ENCODE measurements at places on chromosomes 4 and X. TPM values are rescaled to one million over a fixed set of nuclear protein-coding genes. Genes with fewer than 3 reads are reported as not detected.

SERTM2 gene
- not detected for total RNA-seq

CHRNA9 gene
- 1.8 TPM for total RNA-seq

SLC49A3 gene
- not detected for total RNA-seq

SASH3 gene
- not detected for total RNA-seq

RASL11B gene
- 2.6 TPM for total RNA-seq

SUPT20HL2 gene
- not detected for total RNA-seq

CTAG2 gene
- not detected for total RNA-seq

SMAD1 gene
- 23.7 TPM for total RNA-seq

DNA sequence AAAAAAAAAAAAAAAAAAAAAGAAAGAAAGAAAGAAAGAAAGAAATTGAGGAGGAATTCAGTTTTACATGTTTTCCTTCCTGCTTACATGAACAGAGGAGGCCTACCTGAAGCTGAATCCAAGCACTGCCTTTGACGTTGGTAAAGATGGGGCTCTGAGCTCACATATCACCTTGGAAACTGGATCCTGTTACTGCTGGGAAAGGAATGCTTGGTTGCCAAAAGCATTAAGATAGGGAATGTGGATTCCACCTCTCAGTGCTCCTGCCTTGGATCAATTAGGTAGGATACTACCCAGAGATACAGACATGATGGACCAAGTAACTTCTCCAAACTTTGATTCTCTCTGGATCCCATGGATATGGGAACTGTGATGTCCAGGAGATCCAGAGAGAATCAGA, 50.6 kb downstream of the NHS start:
- no peak overlapping the region for H3K27ac ChIP-seq
- no peak for DNase-seq
- no peaks in the 10 kb centered on the region for H3K36me3 ChIP-seq

GRCh38 chrX:34491126-34491525, 166.0 kb downstream of the TMEM47 start:
- H3K27me3 ChIP-seq: peaks cover 4% of the 10 kb centered on the region
- no peak overlapping the region for H3K27ac ChIP-seq
- H3K4me1 ChIP-seq: no peaks in the 10 kb centered on the region
- no peak overlapping the region for H3K4me3 ChIP-seq
- no peak for DNase-seq

DNA sequence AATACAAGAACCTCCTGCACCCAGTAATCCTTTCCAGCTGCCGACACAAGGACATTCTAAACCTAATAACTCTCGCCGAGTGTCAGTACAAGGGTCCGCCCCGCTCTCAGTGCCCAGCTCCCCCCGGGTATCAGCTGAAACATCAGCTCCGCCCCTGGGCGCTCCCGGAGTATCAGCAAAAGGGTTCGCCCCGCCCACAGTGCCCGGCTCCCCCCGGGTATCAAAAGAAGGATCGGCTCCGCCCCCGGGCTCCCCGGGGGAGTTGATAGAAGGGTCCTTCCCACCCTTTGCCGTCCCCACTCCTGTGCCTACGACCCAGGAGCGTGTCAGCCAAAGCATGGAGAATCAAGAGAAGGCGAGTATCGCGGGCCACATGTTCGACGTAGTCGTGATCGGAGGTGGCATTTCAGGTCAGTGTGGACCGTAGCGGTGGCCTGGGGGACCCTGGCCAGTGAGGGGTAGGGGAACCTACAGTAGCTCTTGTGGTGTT, at the start of gene MAOA:
Gene MAOA (plus strand): TSS at position 295 of the 490 bp plus-strand sequence. CDS start 43 bp downstream, at position 338.
- peak within 1 kb of the TSS; percentile 84 for H3K4me3 ChIP-seq
- H3K27me3 ChIP-seq: peaks cover 20% of the 10 kb centered on the region
- DNase-seq: peak; percentile 73
- peak within 1 kb of the TSS; percentile 100 for H3K27ac ChIP-seq
- peaks cover 13% of the 10 kb centered on the region for H3K36me3 ChIP-seq
- H3K4me1 ChIP-seq: no peaks in the 10 kb centered on the region

DNA sequence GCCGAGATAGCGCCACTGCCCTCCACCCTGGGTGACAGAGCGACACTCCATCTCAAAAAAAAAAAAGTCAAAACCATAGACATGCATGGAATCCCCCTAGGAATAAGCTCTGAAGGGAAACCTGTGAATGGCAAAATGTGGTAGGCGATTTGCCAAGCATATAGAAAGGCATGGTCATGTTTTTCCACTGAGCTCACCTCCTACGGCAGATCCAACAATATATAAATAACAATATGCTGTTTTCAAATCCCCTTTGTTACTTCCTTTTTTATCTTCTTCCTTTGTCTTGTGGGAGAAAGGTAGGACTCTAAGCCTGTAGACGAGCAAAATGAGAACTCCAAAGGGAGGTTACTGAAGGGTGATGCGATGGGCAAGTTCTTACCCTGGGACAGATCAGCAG, 219.0 kb downstream of the PALLD start:
- no peaks in the 10 kb centered on the region for H3K36me3 ChIP-seq
- H3K27ac ChIP-seq: peak overlapping the region; percentile 77
- no peaks in the 10 kb centered on the region for H3K27me3 ChIP-seq
- H3K4me1 ChIP-seq: peaks cover 39% of the 10 kb centered on the region

DNA sequence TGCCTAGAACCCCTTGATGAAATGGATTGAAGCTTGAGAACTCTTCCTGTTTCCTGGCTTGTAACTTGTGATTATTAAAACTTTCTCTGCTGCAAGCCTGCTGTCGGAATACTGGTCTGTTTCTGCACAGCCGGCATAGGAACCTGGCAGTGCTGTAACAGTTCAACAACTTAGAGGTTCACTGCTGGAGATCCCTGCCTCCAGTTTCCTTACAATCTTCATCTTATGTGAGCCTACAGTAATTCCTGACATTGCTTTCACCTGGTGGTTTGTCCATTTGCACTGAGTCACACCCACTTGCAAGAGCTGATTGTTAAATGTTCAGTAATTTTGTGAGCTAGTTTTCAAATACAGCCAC, 1.3 kb upstream of the SEPSECS start:
- peaks cover 14% of the 10 kb centered on the region for H3K36me3 ChIP-seq
- H3K4me1 ChIP-seq: peaks cover 17% of the 10 kb centered on the region
- DNase-seq: peak; percentile 12
- no peaks in the 10 kb centered on the region for H3K27me3 ChIP-seq
- peak overlapping the region; percentile 87 for H3K27ac ChIP-seq
- peak overlapping the region; percentile 93 for H3K4me3 ChIP-seq

DNA sequence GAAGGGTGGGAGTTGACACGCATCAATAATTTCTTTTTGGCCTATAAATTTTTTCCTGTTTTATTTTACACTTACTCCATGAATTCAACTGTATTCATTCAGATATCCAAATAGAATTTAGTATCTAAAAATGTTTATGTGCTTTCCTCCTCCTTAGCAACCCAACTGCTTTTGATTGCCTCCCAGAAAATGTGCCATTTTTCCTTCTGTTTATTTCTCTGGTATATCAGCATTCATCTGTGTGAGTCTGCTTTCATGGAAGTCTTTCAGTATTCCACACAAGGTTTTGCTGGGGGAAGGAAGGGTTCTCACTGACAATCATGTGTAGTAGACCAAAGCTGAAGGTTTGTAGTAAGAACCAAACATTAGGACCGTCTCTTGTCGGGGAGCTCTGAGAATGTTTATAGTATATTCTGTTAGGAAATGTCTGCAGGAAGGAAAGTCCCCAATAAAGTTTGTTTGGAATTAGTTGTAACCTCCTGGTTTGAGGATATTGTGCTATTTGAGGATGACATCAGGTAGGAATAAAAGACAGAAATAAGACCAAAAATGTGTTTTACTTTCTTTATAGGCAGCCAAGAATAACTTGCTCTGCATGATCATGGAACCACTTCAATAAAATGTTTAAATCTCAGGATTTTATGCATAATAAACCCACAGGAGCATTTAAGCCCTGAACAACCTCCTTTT, 673.6 kb upstream of the INTU start:
- H3K4me1 ChIP-seq: no peaks in the 10 kb centered on the region
- no peaks in the 10 kb centered on the region for H3K27me3 ChIP-seq
- H3K36me3 ChIP-seq: no peaks in the 10 kb centered on the region

DNA sequence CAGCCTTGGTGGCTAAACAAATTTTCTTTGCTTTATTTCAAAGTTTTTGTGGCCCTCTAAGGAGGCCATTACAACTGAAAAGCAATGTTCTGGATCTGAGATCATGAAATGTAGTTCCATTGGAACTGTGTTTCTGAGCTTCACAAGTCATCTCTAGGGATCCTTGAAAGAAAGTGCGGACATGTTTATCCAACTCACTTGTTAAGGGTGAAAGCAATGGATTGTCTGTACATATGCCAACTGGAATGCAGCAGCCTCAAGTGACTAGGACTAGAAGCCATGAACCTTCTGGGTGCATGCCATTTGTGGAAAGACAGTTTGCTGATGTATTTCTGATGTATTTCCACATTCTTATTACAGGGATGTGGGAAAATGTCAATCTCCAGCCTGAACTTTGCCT, 36.7 kb upstream of the KLHL13 start:
- no peak overlapping the region for H3K27ac ChIP-seq
- no peak overlapping the region for H3K4me3 ChIP-seq
- no peak for DNase-seq
- peaks cover 43% of the 10 kb centered on the region for H3K27me3 ChIP-seq
- no peaks in the 10 kb centered on the region for H3K4me1 ChIP-seq

DNA sequence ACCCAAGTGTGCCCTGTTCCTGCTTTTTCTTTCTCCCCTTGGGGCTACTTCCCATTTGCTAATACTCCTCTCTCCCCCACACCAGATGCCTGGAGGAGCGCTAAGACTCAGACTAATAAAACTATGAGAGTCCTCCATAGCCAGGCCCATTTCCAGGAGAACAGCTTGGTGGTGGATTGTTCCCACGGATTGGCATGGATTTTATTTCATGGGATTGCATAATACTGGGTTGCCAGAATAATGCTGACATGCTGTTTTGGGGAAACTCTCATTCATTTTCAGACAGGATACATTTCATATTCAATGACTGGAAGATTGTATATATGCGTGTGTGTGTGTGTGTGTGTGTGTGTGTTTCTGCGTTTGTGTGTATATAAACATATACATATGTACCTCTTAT, 447.5 kb upstream of the PITX2 start:
- no peaks in the 10 kb centered on the region for H3K4me1 ChIP-seq
- no peaks in the 10 kb centered on the region for H3K36me3 ChIP-seq
- H3K27me3 ChIP-seq: no peaks in the 10 kb centered on the region
- H3K27ac ChIP-seq: no peak overlapping the region
- peak; percentile 67 for DNase-seq

DNA sequence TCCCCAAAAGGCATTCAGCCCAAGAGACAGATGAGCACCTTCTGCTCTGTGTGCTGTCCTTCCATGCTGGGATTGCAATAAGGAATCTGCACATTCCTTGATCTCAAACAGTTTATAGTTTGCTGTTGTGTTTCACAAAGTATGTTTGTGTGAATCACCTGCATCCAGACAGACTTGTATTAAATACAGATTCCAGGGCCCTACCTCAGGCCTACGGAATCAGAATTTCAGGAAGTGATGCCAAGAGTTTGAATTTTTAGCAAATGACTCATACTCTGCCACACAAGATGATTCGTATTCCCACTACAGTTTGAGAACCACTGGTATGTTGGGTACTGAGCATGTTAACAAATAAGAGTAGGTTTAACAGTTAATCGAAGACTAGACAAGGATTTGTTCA, 7.0 kb downstream of the VAMP7 start:
- peaks cover 28% of the 10 kb centered on the region for H3K4me1 ChIP-seq
- no peak overlapping the region for H3K27ac ChIP-seq
- H3K27me3 ChIP-seq: no peaks in the 10 kb centered on the region
- H3K36me3 ChIP-seq: peaks cover 25% of the 10 kb centered on the region
- H3K4me3 ChIP-seq: no peak overlapping the region
